ENCODE measurements at places on chromosomes 6 and 20.

- no peak for DNase-seq
Measured at GRCh38 chr6:116170358-116171057, 44.6 kb upstream of the COL10A1 start.

GRCh38 chr6:2911171-2911570 is 8.1 kb upstream of the SERPINB9 start:
- no peak for DNase-seq

DNA sequence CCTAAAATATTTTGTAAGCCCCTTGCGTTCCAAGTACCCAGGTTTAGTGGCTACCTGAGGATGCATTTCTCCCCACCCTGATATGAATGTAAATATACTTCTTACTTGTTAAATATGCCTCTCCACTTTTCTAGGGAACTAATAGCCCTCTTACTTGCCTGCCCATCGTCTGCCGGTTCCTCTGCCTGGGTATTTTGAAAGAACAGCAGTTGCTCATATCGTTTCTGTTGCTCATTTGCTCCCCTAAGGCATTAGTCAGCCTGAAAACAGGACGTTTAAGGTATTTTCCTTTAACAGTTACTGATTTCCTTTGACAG is 141.3 kb upstream of the CARMIL1 start:
- DNase-seq = peak; percentile 10

DNA sequence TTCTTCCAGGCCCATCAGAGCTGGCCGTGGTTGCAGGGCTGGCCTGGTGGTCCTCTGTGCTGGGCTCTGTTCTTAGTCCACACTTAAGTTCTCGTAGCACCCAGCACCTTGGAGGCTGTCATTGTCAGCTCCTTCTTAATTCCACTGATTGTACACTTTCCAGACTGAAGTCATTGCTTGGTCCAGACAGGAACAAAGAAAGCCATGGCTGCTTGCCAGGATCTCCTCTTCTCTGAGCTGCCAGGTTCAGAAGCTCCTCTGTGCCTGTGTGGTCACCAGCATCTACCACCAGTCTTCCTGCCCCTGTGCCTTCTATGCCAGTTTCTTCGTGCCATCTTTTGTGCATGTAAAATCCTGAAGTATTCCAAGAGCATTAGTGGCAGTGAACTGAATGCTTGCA is 39.5 kb upstream of the PCMTD2 start:
- DNase-seq = no peak

DNA sequence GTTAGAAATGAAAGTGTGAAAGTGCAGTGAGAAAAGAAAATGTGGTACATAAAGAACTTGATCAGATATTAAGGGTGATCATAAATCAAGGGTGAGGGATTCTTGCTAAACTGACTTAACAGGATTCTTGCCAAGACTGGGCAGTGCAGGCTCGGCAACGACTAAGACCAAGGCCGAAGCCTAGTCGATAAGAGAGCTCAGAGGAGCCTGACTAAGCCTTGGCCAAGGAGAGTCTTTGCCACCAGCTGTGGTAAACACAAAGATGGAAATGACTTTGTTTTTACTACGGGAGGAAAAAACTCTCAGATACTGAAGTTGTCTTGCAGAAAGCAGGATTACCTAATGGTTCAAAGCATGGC is 196.6 kb downstream of the LY86 start:
- DNase-seq = no peak

DNA sequence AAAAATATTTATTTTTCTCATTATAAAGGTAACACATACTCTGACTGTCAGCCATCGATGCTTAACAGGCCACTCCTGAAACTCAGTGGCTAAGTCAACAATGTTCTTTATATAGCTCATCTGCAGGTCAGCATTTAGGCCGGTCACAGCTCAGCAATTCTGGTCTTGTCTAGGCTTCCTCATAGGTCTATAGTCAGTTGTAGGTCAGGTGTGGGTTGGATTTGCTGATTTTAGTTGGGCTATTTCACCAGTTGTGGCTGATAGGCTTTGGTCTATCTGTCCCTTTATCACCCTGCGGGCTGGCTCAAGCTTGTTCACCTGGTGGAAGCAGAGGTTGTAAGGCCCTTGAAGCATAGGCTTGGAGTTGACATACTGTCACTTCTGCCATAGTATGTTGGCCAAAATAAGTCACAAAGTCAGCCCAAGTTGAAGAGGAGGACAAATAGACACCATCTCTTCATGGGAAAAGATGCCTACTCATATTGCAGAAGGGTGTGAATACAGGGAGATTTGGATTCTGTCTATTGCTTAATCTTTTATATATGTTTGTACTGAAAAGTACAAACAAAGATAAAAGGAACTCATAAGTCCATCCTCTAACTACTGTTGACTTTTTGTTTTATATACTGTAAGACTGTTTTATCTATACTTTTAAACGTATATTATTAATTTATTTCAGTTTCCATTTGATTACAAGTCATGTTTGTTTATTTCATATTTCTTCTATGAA is 75.0 kb downstream of the BCKDHB start:
- DNase-seq = no peak

DNA sequence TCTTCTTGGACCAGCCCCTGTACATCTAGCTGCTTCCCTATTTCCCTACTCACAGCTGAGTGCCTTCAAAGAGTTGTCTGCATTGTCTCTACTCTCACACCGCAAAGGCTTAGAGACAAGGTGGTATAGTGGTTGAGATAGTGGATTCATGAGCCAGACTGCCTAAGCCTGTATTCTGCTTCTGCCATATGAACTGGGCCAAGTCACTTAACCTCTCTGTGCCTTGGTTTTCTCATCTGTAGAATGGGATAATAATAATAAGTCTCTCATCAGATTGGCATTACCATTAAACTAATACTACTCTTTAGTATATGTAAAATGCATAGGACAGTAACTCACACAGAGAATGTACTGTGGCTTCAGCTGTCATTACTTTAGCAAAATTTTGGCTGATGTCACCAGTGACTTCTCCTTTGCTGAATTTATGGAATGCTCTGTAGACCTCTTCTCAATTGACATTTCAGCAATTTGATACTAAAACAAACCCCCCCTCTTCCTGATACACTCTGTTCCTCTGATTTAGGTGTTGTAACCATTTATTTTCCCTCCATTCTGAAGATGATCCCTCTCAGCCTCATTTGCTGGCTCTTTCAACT is 156.1 kb downstream of the ADAT2 start:
- DNase-seq = no peak

DNA sequence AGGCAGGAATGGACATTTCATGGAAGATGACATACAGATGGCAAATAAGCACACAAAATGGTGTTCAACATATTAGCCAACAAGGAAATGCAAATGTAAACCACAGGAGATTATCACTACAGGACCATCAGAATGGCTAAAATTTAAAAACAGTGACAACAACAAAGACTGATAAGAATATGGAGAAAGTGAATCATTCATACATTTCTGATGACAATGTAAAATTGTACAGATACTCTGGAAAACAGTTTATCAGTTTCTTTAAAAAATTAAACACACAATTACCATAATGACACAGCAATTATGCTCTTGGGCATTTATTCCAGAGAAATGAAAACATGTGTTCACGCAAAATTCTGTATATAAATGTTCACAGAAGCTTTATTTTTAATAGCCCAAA is 105.8 kb upstream of the RUNX2 start:
- DNase-seq = no peak

DNA sequence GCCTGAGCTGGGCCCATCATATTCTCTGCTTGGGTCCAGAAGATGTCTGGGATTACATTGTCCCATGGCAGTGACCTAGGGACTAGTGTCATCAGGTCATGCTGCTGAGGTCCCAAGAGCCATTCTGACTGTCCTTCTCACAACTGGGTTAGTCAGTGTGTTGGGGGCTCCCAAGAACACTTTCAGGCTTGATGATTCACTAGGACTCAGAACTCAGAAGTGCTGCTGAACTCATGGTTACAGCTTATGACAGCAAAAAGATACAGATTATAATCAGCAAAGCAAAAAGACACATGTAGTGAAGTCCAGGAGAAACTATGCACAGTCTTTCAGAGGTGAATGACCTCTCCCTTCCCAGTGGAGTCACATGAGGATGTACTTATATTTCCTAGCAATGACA is 107.8 kb downstream of the SYNE1 start:
- DNase-seq = no peak

DNA sequence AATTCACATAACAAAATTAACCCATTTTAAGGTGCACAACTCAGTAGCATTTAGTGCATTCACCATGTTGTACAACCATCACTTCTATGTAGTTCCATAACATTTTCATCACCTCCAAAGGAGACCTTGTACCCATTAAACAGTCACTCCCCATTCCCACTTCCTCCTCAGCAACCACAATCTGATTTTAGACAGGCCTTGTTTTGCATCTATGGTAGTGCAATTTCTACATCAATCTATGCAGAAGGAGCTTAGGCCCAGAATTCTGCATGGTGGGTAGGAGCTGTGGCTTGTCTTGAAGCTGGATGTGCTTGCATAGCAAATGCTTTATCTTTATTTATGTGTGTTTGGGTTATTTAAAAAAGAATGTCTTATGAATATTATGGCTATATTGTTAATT is 13.5 kb upstream of the HLA-DQA1 start:
- DNase-seq = no peak

GRCh38 chr6:6721606-6722005 is 133.1 kb downstream of the LY86 start:
- DNase-seq = no peak

DNA sequence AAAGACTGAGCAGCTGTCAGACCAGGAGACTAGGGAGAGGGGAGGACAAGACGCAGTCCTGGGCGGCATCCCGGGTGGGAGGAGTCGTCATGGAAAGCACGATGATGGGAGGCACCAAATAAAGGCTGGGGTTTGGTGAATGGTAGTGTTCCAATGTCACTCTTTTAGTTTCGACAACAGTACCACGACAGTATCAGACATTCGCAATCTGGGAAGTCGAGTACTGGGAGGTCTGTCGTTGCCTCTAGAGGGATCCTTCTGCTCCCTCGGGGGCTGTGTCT is 32.1 kb downstream of the PSMG4 start:
- no peak for DNase-seq

DNA sequence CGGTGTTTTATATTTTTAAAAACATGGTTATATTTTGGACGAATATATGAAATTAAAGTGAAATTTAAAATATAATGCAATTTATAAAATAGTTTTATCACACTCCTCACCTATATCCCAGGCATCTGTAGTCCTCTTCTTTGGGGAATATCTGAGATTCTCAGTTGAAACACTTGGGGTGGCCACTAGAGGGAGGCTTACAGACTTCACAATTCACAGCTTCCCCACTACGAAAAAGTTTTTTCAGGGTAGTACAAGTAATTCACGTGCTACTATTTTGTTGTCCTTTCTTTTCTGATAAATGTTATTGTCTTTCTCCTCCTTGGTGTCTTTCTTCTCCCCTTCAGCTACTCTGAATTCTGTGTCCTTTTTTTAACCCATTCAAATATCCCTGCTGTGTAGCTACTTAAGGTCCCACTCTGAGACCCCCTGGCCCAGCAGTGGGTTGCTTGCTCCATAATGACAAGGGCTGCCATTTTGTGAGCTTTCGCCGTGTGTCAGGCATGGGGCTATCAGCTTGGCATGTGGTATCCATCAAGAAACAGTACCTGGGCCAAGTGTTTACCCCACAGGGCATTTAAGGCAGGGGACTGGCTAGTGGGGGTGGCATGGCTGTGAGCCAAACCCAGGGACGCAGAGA is 43.6 kb upstream of the PHACTR3 start:
- DNase-seq = no peak

- peak; percentile 98 for DNase-seq
Measured at GRCh38 chr6:18155150-18155863, at the start of gene KDM1B. Gene KDM1B (plus strand): TSS chr6:18155422. CDS start chr6:18159896, 4,474 bp downstream.

DNA sequence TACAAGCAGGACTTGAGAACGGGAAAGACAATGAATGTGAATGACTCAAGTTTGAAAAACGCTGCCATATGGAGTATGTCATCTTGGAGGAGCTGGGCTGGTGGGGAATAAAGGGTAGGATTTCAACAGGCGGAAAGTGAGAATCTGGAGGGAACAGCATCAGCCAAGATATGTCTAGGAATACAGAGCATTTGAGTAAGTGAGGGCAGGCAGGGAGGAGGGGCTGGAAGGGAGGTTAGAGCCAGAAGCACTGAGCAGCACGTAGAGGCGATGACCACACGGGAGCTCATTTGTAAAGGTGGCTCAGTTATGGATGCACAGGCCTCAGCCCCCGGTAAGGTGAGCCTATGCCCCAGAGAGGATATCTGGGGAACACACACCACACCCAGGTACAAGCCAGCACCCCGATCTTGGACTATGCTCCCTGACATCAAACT is 115.1 kb downstream of the ZMYND8 start:
- DNase-seq = no peak

DNA sequence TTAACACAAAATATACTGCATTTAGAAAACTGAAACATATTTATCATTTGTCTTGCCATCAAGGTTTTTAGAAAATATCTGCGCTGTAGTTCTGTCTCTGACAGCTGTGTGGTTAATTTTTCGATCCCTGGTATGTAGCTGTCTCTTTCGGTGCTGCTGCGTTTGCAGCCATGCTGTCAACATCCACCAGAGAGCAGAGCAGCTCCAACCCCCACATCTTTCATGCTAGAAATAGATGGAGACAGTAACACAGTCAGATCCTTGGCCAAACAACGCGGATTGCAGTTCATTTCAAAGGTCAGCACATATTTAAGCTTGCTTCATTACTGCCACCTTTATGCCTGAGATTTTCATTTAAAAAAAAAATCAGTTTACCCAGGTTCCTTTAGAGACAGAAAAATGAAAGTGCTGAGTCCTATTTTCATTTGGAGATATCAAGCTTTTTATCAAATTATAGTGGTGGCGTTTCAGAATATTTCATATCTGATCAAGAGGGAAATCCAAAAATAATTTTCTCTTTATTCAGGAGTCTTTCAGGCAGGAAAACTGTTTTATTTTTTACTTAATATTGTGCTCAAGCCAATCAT is 157.7 kb upstream of the MMS22L start:
- no peak for DNase-seq

GRCh38 chr6:64010010-64010409 is 374.4 kb downstream of the PHF3 start:
- DNase-seq = no peak

DNA sequence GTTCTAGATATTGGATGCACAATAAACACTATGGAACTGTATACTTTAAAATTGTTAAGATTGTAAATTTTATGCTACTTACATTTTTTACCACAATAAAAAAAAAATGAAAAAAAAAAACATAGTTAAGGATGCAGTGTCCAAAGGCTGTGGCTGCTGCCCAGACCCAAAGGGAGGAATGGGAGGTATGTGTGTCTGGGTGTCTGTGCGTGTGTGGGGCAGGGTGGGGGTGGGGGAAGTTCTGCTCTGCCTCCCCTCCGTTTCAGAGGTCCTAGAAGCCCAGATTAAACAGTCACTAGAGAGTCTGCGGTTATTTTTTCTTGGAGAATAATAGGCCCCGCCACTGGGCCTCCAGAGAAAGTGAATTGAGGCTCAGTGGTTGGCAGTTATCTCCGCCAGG is 136.4 kb upstream of the ARMC2 start:
- DNase-seq = no peak

GRCh38 chr6:136599329-136600011 is 49.2 kb upstream of the MAP7 start:
- no peak for DNase-seq

All from stimulated activated CD4-positive, alpha-beta T cell treated with anti-CD3 and anti-CD28 coated beads, Interleukin-15, amount 100 ng/mL, for 1 hour (primary cell).